K562 (cell line): ENCODE measurements at places on chromosomes 13 and 19. TPM values are rescaled to one million over a fixed set of nuclear protein-coding genes. Genes with fewer than 3 reads are reported as not detected.

CFAP97D2 gene
- not detected in 2 replicates for total RNA-seq

FPR1 gene
- total RNA-seq = 0.18 TPM in 1 of 2 replicates, not detected in the other

CDX2 gene
- total RNA-seq = 0.04 and 0.11 TPM in 2 replicates

ZNF208 gene
- 3.1 and 3.2 TPM in 2 replicates for total RNA-seq

CCDC8 gene
- total RNA-seq = 21.9 and 22.5 TPM in 2 replicates

UBL3 gene
- total RNA-seq = 2.1 and 2.4 TPM in 2 replicates

XPO4 gene
- total RNA-seq = 19.7 and 20.5 TPM in 2 replicates

ZNF284 gene
- total RNA-seq = 0.18 and 0.24 TPM in 2 replicates

EFNA2 gene
- 0.38 and 0.44 TPM in 2 replicates for total RNA-seq

WDR83 gene
- 16.7 and 17.7 TPM in 2 replicates for total RNA-seq

- H3K36me3 ChIP-seq = no peaks in the 10 kb centered on the region
- H3K4me1 ChIP-seq = peaks cover 6% of the 10 kb centered on the region; the same call in 1 of the 2 replicates
- no peak overlapping the region for H3K27ac ChIP-seq
- DNase-seq = no peak
- no peak overlapping the region for H3K4me3 ChIP-seq
- H3K27me3 ChIP-seq = peaks cover 32% of the 10 kb centered on the region
These were observed 123.3 kb downstream of the RAB20 start for GRCh38 chr13:110438211-110438610.

DNA sequence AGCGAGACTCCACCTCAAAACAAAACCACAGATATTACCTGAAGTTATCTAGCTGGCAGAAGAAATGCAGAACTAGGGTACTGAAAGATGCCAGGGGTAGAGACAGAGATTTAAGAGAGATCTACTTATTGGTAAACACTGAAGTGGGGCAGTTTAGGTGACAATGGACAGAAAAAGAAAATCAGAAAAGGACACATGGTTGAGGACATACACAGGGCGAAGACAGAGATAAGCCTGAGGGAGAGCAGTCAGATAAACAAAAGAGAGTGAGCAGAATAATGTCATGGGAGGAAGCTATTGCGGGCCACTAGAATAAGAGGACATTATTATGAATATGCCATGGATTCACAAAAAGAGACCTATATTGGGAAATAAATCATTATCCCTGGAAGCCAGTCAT, 3.3 kb downstream of the NEK5 start:
- H3K4me1 ChIP-seq = peaks cover 24% of the 10 kb centered on the region; the same call in 2 of the 3 replicates
- H3K27me3 ChIP-seq = no peaks in the 10 kb centered on the region
- no peaks in the 10 kb centered on the region for H3K36me3 ChIP-seq
- no peak overlapping the region for H3K4me3 ChIP-seq

- no peak for DNase-seq
- no peaks in the 10 kb centered on the region for H3K4me1 ChIP-seq
- H3K36me3 ChIP-seq = no peaks in the 10 kb centered on the region
- no peak overlapping the region for H3K27ac ChIP-seq
- no peak overlapping the region for H3K4me3 ChIP-seq
These were observed 45.9 kb downstream of the SLC15A1 start for GRCh38 chr13:98706446-98707110.

- H3K4me1 ChIP-seq = peaks cover 12% of the 10 kb centered on the region
- H3K36me3 ChIP-seq = no peaks in the 10 kb centered on the region
- DNase-seq = peak; percentile 79
- H3K27ac ChIP-seq = no peak overlapping the region
- H3K27me3 ChIP-seq = no peaks in the 10 kb centered on the region
- no peak overlapping the region for H3K4me3 ChIP-seq
These were observed 6.6 kb upstream of the DDX39A start for GRCh38 chr19:14425696-14426138.

- DNase-seq = no peak
- no peaks in the 10 kb centered on the region for H3K36me3 ChIP-seq
- H3K27ac ChIP-seq = no peak overlapping the region
- no peaks in the 10 kb centered on the region for H3K27me3 ChIP-seq
These were observed 189.6 kb upstream of the CSNK1A1L start for GRCh38 chr13:37295071-37295470.

- H3K4me1 ChIP-seq = no peaks in the 10 kb centered on the region
- no peak overlapping the region for H3K4me3 ChIP-seq
- no peaks in the 10 kb centered on the region for H3K27me3 ChIP-seq
- H3K36me3 ChIP-seq = peaks cover 15% of the 10 kb centered on the region; the same call in 2 of the 3 replicates
- DNase-seq = no peak
- H3K27ac ChIP-seq = no peak overlapping the region
These were observed 55.5 kb downstream of the BRCA2 start for GRCh38 chr13:32370805-32371204.

GRCh38 chr19:18310118-18310909, 12.6 kb downstream of the LSM4 start:
- DNase-seq = peak; percentile 10
- H3K27me3 ChIP-seq = no peaks in the 10 kb centered on the region
- peaks cover 95% of the 10 kb centered on the region for H3K36me3 ChIP-seq

GRCh38 chr13:102654756-102655155, 40.1 kb downstream of the METTL21C start:
- H3K4me3 ChIP-seq = no peak overlapping the region
- peaks cover 86% of the 10 kb centered on the region for H3K36me3 ChIP-seq
- no peak overlapping the region for H3K27ac ChIP-seq
- H3K4me1 ChIP-seq = no peaks in the 10 kb centered on the region
- no peaks in the 10 kb centered on the region for H3K27me3 ChIP-seq

DNA sequence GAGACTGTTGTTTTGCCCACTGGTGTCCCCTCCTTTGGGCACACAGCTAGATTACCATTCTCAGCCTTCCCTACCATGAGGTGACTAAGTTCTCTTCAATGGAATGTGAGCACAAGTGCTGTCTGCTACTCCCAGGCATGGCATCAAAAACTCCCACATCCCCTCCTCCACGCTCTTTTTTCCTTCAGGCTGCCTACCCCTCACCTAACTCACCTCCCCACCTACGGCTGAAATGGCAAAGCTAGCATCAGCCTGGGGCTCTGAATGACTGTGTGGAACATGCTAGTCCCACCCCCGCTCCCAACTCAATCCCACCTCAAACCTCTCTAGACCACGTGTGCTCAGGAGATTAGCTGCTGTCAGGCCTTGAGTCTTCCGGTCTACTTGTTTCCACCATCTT, 512.2 kb downstream of the DIAPH3 start:
- DNase-seq = no peak
- no peak overlapping the region for H3K4me3 ChIP-seq
- no peaks in the 10 kb centered on the region for H3K4me1 ChIP-seq
- no peaks in the 10 kb centered on the region for H3K36me3 ChIP-seq

DNA sequence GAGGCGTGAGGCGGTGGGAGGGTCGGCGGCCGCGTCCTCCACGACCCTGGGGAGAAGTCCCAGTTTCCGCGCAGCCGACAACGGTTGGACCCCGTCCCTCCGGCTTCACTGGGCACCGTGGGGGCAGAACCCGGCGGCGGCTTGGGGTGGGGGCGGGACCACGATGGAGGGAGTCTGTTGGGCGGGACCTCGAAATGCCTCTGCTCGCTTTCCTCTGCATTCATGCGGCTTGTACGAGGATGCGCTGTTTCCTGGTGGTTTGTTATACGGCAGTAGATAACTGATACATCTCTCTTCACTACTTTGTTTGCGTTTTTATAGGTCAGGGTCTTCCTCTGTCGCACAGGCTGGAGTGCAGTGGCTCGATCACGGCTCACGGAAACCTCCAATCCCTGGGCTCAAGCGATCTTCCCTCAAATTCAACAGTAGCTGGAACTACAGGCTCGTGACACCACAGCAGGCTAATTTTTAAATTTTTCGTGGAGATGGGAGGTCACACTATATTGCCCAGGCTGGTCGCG, 24.6 kb upstream of the ZNF846 start:
- H3K27ac ChIP-seq = peak overlapping the region; percentile 93
- no peaks in the 10 kb centered on the region for H3K36me3 ChIP-seq
- peaks cover 24% of the 10 kb centered on the region for H3K4me1 ChIP-seq
- peak; percentile 61 for DNase-seq
- H3K27me3 ChIP-seq = no peaks in the 10 kb centered on the region

DNA sequence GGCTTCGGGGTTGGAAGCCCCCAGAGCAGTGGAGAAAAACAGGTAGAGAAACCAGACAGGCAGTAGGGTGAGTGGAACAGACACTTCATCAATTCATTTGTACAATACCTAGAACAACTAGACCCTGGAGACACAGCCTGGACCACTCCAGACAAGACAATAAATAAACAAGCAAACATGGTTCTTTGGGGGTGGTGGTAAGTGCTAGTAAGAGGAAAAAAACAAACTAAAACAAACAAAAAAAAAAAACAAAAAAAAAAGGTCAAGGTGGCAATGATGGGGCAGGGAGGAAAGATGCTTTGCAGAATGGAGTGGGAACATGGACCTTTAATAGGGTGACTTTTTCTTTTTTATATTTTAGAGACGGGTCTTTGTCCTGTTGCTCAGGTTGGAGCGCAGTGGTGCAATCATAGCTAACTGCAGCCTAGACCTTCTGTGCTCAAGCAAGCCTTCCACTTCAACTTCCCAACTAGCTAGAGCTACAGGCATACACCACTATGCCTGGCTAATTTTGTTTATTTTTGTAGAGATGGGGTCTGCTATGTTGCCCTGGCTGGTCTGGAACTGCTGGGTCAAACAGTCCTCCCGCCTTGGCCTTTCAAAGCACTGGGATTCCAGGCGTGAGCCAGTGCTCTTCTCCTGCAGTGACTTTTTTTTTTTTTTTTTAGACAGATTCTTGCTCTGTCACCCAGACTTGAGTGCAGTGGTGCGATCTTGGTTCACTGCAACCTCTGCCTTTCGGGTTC, 3.1 kb downstream of the JUNB start:
- peak overlapping the region; percentile 83 for H3K4me3 ChIP-seq
- H3K36me3 ChIP-seq = peaks cover 17% of the 10 kb centered on the region; the same call in 2 of the 3 replicates
- peaks cover 24% of the 10 kb centered on the region for H3K4me1 ChIP-seq
- no peak for DNase-seq
- H3K27me3 ChIP-seq = no peaks in the 10 kb centered on the region
- H3K27ac ChIP-seq = peak overlapping the region; percentile 89; the same call in 2 of the 3 replicates

DNA sequence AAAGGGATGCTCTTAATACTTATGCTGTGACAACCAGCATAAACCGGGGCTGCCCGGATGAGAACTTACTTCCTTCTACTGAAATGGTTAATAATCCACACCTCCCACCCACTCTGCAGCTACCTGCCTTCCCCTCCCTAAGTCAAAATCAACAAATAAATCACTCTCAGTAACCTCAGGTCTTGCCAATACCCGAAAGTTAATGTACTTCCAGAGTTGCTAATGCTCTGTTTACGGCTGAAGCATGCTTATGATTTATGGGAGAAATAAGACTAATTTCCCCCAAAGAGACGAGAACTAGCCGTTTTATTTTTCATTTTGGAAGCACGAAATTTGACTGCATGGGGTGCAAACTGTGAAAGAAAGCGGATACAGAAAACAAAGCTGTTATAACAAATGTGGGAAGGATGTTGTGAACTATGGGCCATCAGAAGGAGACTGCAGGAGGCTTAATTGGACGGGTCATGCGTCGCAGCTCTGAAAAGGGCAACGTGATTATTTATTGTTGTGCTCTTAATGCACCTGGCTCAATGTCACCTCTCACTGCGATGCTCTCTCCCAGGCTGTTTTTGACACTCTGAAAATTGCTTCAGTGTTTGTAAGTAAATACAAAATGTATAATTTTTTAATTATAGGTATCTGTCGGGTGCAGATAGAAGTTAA, 114.0 kb upstream of the SLC7A1 start:
- no peak overlapping the region for H3K27ac ChIP-seq
- H3K4me3 ChIP-seq = no peak overlapping the region
- H3K27me3 ChIP-seq = no peaks in the 10 kb centered on the region
- H3K4me1 ChIP-seq = no peaks in the 10 kb centered on the region
- no peak for DNase-seq

GRCh38 chr13:101190337-101190736, 226.0 kb downstream of the NALCN start:
- no peaks in the 10 kb centered on the region for H3K27me3 ChIP-seq
- no peaks in the 10 kb centered on the region for H3K4me1 ChIP-seq
- DNase-seq = no peak
- no peak overlapping the region for H3K4me3 ChIP-seq

DNA sequence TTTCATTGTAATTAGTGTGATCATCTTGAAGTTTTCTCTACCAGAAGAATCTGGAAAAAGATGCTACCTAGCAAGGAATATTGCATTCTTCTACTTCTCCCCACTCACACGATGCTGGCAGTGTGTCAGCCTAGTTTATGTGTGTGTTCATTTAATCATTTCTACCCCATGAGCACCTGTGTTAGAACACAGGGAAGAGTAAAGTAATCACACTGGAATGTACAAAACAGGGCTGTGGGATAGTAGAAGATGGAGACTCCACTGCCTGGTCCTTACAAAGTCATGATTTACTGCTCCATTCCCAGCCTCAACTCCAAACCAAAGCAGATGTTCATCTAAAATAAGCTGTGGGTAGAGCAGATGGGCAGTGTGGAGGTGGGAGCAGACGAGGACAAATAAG, 47.7 kb upstream of the RGCC start:
- H3K4me1 ChIP-seq = no peaks in the 10 kb centered on the region; the same call in 1 of the 2 replicates
- no peaks in the 10 kb centered on the region for H3K27me3 ChIP-seq
- H3K36me3 ChIP-seq = no peaks in the 10 kb centered on the region
- DNase-seq = no peak

DNA sequence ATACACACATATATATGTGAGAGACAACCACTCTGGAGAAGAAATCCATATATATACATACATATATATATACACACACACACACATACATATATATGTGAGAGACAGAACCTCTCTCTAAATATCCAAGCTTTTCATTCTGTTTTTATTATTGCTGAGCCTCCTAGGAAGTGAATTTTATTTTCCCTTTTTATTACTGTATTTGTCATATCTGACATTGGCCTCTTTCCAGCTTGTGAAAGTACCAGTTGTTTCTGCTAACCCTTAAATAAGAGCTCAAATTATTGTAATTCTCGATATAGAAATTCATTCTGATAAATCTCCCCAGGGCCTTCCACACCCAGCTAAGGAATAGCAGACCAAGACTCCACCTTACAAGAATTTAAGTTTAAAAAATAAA, 81.0 kb downstream of the NUFIP1 start:
- H3K36me3 ChIP-seq = no peaks in the 10 kb centered on the region
- H3K4me1 ChIP-seq = no peaks in the 10 kb centered on the region
- no peak overlapping the region for H3K27ac ChIP-seq
- H3K4me3 ChIP-seq = no peak overlapping the region
- no peak for DNase-seq

GRCh38 chr19:48461982-48462655, 6.7 kb downstream of the KCNJ14 start:
- H3K36me3 ChIP-seq = peaks cover 34% of the 10 kb centered on the region; the same call in 1 of the 3 replicates
- no peak overlapping the region for H3K4me3 ChIP-seq
- DNase-seq = peak; percentile 71
- H3K27ac ChIP-seq = no peak overlapping the region
- H3K4me1 ChIP-seq = no peaks in the 10 kb centered on the region
- H3K27me3 ChIP-seq = no peaks in the 10 kb centered on the region

DNA sequence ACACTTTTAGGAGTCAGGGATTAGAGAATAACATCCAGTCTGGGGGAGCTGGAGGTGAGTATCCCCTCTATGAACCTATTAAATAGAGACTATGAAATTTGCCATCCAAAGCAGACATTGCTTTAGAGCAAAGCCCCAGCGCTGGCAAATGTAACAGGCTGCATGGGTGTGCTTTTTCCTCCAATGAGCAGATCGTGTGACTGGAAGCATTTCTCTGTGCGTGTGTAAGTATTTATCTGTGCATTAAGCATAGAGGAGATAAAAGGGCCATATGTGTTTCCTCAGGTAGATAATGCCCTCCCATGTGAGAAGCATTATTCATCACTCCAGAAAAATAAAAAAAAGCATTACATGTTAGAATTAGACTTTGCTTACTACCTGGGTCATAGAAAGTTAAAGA, 924 bp downstream of the TNFSF13B start:
- H3K27ac ChIP-seq = no peak overlapping the region
- peaks cover 7% of the 10 kb centered on the region for H3K4me1 ChIP-seq
- H3K27me3 ChIP-seq = no peaks in the 10 kb centered on the region
- H3K36me3 ChIP-seq = no peaks in the 10 kb centered on the region
